ENCODE measurements at places on chromosomes 16 and 17.

GRCh38 chr16:56728980-56729734, 772 bp upstream of the NUP93 start:
- no peak for DNase-seq

DNA sequence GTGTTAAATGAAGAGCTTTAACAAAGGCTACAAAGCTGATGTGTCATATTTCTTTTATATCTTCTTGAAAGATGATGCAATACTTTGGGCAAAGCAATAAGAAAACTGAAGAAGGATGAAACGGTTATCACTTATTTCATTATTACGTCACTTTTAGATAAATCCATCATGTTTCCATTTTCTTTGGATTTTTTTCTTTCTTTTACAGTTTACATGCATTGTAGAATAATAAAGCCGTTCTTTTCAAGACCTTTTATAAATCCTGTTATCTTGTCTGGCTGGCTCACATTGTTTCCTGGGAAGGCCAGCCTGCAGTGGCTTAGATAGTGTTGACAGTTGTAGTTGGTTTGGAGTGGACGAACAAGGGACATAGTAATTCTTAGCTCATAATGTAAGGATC, 28.9 kb downstream of the TANC2 start:
- no peak for DNase-seq

- no peak for DNase-seq
These were observed 3.5 kb downstream of the TBX2 start for GRCh38 chr17:61402978-61403800.

GRCh38 chr16:48433850-48434530, 48.8 kb upstream of the SIAH1 start:
- no peak for DNase-seq

DNA sequence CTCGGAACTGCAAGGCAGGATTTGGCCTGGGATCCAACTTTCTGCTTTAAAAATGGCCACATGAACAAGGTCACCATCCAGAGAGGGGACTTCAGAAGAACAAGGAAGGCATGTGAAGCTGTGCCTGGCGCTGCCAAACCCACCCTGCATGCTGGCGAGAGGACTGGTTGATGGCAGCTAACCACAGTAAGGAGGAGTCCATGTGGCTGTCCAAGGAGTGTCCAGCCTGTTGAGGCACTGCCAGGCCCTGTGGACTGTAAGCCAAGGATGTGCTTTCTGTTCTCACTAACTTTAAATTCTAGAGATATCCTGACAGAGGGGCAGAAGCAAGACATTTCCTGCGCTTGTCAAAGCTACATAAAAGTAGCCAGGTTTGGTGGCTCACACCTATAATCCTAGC, 40.4 kb downstream of the CDK5R1 start:
- no peak for DNase-seq

DNA sequence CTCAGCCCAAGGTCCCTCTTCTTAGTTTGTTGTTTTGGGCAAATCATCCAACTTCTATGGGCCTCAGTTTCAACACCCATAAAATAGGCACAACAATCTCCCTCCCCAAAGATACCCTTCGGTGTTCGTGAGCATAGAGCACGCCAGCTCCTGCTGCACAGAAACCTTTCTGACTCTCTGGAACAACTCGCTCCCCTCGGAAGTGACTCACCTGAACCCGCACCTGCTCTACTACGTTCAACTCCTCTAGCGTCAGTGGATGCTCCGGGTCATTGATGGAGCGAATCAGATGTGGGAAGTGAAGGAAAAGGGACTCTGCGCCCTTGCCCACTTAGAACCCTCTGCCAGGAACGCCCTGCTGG, 445 bp downstream of the CIAO2B start:
- DNase-seq, result no peak

- no peak for DNase-seq
These were observed 18.9 kb upstream of the MAP3K14 start for GRCh38 chr17:45335721-45336120.

- DNase-seq, result no peak
These were observed 250.0 kb downstream of the SOX9 start for GRCh38 chr17:72370819-72371218.

GRCh38 chr16:74931445-74931844, 53.5 kb downstream of the WDR59 start:
- DNase-seq, result no peak

- DNase-seq, result no peak
These were observed 5.8 kb upstream of the VPS35L start for GRCh38 chr16:19549673-19550072.

- no peak for DNase-seq
These were observed 12.1 kb upstream of the NLRC5 start for GRCh38 chr16:56977216-56977615.

- DNase-seq, result no peak
These were observed 21.7 kb downstream of the PRMT7 start for GRCh38 chr16:68332411-68333121.

DNA sequence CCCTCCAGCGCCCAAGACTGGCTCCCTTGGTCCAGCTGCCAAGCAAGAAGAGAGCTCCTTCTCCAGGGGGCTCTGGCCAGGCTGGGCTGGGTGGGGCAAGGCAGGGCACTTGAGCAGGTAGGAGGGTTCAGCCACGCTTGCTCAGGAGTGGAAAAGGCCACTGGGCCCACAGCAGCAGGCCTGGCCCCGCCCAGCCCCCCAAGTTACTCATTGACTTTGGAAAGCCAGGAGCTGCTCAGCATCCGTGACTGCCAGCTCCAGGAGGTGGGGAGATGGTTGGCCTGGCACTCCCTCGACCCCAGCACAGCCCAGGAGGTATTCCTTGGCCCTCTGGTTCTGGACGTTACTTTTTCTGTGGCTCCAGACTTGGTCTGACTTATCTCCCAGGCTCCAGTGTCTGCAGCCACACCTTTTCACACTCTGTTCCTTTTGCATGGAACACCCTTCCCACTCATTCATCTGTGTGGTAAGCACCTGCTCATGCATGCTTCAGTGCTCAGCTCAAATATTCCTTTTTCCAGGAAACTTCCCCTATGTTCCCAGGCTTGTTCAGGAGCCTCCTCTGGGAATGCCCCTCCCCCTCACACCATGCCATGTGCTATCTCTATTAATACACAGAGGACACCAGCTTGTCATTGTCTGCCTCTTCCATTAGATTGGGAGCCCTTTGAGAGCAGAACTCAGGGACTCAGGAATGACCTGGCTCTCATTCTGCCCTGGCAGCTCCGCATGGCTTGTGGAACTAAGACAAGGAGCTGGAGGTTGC, at the start of gene CDH16:
Gene CDH16 (minus strand): TSS at position 83 of the 766 bp plus-strand sequence. CDS start 820 bp downstream, outside the sequence.
- no peak for DNase-seq

GRCh38 chr17:42618442-42619150, 9.1 kb downstream of the TUBG1 start:
- DNase-seq, result no peak

DNA sequence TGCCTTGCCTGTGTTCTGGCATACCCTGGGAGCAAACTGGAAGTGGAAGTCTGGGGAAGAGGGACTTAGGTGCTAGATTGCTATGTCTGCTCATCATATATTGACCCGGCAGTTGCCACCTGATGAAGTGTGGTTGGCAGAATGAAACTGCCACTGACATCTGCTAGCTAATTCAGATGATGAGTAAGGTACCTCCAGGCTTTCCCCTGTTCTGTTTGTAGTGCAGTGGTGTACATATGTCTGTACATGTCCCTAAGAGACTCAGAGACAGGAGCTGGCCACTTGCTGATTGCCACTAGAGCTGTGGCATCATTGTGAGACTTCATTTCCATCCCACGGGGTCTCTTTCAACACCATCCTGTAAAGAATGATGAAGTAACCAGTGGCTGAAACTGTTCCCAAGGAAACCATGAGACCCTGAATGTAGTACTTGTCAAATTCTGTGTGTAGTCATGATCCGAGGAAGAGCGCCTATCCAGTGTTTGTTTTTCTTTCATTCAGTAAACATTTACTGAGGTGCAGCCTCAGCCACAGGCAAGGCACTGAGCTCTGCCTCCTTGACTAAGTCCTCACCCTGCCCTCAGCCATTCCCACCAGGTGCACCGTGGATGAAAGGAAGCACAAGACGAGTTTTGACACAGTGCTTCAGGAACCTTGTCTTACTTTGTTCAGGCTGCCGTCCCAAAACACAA, 13.2 kb downstream of the CLUAP1 start:
- no peak for DNase-seq

DNA sequence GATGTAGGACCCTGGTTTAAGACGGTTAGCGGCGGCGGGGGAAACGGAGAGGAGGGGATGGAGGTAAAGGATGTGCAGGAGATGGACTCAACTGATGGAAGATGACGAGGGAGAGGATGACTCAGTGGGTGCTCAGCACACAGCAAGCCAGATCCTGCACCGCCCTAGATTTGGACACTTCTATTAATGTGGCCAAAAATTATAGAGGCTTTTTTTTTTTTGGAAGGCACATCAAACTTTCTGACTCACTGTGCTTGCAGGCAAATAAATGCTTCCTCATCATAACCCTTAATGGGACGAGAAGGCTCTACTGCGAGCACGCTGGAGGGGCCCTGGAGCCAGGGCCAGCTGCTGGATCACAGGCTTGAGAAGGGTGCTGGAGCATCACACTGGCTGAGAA, 36.0 kb downstream of the RTN4RL1 start:
- DNase-seq, result no peak

DNA sequence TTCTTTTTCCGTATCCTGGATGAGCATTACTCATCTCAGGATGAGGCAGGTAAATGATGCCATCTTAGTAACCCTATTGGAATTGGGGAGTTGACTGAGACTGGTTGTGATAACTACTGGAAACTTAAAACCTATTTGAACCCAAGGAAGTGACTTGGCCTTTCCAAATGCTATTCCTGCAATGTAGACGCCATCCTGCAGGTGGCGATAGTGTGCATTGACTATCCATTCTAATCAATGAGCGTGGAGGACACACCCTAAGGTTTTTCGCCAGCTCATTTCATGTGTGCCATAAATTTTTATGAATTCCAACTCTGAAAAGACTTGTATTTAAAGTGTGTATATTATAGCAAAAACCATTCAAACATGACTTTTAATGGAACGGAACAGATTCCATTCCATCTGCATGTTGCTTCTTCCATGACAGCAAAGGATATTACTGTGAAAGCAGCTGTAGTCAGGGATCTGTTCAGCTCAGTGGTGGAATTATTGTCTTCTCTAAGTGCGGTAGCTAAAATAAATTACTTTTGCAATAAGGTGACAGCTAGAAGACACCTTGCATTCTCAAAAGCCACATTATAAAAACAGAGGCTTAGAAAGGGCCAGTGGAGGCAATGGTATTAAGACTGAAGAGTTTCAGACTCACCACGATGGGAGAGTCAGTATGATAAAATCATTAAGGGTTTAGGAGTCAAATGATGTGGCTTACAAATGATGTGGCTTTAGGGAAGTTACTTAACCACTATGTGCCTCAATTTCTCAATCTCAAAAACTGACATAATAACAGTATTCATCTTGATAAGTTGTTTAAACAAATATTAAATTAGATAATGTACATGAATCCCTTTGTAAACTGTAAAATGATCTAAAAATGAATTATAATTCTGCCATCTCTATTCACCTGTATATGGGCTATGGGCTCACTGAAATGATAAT, 55.5 kb downstream of the SYT17 start:
- DNase-seq, result peak; percentile 18

- DNase-seq, result no peak
These were observed 703.8 kb downstream of the CDH8 start for GRCh38 chr16:61332461-61332860.

DNA sequence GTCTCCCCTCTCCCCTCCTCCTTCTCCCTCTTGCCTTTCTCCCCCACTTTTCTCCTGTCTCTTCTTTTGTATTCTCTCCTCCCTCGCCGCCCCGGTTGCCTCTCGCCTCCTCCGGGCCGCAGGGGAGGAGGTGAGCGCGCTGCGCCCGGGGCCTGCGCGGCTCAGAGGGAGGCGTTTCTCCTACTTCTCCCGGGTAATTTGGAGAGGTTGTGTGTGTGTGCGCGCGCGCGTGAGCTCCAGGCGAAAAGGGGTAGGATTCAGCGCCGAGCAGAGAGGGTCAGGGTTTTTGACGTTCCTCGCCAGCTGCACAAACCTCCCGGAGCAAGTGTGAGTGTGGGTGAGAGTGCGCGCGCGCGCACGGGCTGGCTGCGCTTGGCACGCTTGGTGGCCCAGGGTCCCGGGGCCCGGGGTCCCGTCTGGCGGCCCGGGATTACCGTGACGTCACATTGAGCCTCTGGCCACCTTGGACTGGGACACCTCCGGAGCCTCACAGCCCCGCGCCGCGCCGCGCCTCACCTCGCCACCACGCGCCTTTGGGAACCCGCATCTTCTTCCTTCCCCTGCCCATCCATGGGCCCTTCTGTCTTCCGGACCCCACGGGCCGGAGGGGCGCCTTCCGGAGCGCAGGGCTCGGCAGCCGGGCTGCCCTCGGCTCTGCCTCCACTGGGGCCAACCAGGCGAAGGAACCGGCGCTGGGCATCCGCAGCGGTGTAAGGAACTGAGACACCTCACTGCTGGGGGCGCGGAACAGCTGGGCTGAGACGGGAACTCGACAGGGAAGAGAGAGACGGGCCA, 479 bp downstream of the IRX6 start:
- DNase-seq, result no peak

DNA sequence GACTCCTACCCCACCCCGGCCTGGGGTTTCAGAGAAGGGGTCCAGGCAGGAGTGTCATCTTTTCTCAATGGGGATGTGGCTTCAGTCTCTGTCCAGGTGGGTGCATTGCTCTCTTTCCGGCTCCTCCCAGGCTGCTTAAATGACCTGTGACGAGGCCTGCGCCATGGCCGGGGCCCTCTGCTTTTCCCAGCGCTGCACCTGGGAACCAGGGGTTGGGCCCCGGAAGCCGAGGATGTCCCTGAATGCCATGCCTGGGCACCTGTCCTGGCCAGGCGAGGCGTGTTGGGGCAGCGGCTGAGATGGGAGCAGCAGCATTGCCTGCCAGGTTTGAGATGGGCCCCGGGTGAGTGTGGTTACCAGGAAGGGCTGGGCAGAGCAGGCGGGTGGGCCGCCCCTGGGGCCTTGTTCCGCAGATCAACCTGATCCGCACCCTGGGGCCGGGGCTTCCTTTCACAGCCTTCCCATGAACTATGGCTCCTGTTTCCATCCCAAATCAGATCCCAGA, 147.4 kb downstream of the SEC14L1 start:
- DNase-seq, result no peak

GRCh38 chr17:60664022-60664421, 13.6 kb upstream of the BCAS3 start:
- DNase-seq, result no peak

DNA sequence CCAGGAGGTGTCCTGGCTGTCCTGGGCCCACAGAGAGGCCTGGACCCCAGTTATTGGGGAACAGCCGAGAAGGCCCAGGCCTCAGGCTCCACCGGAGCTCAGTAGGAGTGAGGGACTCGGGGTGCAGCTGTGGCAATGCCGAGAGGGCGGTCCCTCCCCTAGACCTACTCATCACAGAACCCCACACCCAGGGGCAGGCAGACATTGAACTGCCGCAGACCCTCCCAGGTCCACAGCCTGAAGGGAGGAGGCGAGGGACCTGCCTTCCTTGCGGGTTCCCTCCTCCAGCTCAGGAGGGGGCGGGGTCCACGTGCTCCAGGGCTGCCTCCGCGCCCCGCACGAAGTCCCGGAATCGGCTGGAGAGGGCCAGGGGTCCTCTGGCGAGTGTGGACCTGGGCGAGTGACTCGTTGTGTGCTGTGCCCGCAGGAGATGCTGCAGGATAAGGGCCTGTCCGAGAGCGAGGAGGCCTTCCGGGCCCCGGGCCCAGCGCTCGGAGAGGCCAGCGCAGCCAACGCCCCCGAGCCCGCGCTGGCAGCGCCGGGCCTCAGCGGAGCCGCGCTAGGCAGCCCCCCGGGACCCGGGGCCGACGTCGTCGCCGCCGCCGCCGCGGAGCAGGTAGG, 3.9 kb downstream of the TBX4 start:
- no peak for DNase-seq

GRCh38 chr16:12330946-12331345, 354.4 kb downstream of the SNX29 start:
- DNase-seq, result no peak

GRCh38 chr16:30335598-30336474, 19.3 kb downstream of the CD2BP2 start:
- DNase-seq, result no peak

Data from T-helper 1 cell (primary cell).